ENCODE measurements at places on chromosomes 7 and 10.

DNA sequence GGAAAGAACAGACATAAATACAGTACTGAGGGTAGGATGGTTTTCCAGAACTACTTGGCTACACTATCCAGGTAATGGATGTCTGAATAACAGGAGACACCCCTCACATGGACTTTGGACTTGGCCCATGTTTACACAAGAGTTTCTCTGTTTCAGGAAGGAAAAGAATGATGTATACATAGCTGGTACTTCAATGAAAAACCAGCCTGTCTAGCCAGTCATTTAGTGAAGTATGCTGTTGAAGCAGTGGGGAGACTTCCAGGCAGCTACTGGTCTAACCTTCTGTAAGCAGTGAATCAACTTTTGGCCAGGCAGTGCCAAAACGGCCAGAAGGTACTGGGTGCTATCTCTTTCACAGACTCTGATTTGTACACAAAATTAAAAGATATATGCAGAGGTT lies 135.0 kb downstream of the MBL2 start:
- DNase-seq = no peak

- no peak for DNase-seq
Measured at GRCh38 chr7:1940863-1941262, 270.8 kb downstream of the ELFN1 start.

DNA sequence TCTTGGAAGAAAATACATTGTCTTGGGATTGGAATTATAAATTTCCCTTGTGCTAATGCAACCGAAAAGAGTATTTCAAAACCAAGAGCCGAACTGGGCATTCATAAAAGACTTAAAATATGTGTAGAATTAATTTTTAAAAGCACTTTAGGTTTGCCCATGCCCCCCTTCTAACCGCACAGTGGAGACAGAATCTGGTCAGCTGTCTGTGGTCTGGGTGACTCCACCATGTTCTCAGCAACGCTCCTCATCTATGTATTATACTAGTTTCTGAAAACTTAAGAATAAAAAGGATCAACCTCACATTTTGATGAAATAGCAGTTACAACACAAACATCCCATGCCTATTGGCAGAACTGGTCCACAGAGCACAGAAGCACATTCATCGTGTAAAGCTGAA lies 192.6 kb upstream of the C7orf33 start:
- DNase-seq = no peak

DNA sequence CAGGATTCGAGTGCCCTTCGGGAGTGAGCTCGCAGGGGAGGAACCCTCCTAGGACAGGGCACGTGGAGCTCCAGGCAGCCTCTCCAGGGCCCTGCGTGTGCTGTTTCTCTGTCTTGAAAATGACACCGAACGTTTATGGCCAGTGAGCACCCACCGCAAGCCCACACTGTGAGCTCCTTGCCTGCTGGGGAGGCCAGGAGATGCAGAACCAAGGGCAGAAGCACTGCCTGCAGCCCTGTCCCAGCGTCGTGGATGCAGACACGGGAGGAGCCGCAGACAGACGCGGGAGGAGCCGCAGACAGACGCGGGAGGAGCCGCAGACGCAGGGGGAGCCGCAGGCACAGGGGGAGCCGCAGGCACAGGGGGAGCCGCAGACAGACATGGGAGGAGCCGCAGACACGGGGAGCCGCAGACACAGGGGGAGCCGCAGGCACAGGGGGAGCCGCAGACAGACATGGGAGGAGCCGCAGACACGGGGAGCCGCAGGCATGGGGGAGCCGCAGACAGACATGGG lies 314.4 kb downstream of the PTPRN2 start:
- DNase-seq = no peak

GRCh38 chr10:110378006-110378405 lies 73.3 kb upstream of the SMNDC1 start:
- DNase-seq = no peak

DNA sequence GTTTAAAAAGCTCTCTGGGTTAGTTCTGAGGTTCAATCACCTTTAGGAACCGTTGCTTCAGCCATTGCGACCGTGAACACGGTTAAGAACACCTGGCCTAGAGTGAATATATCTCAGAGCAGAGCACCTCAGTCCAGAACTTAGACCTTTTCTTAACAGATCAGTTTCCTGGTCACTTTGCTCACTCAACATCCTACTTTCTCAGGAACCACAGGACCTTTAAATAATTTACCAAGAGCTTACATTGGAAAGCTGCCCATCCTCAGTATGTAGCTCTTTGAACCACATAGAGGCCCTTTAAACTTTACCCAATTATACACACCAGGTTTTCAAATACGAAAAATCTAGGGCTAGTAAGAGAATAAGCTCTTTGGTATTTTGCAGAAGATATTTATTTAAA lies 153.2 kb downstream of the NRBF2 start:
- no peak for DNase-seq

- no peak for DNase-seq
Measured at GRCh38 chr7:137081321-137082093, 213.1 kb downstream of the CHRM2 start.

GRCh38 chr7:70436790-70437350 lies 695.1 kb upstream of the GALNT17 start:
- no peak for DNase-seq

- DNase-seq = no peak
Measured at GRCh38 chr7:48094861-48095293, 5.8 kb downstream of the UPP1 start.

DNA sequence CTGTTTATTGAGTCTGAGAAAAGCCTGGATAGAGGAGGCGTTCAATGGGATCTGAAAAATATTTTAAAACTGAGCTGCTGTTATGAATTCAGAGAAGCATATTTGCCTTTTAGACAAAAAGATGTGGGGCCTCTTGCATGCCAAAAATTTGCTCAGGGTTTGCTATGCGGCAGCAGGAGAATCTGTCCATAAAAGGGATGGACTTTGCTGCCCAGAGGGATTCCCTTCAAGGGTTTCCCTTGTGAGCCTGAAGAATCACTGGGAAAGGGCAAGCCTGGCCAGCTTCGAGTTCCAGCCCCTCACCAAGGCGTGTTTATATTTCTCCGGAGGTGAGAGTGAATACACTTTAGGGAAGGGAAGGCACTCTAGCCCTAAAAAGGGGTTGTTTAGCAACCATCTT lies 55.5 kb upstream of the CALD1 start:
- no peak for DNase-seq

GRCh38 chr7:5396999-5397663 lies 26.5 kb downstream of the TNRC18 start:
- peak; percentile 22 for DNase-seq

- no peak for DNase-seq
Measured at GRCh38 chr7:22445853-22446252, 54.1 kb downstream of the STEAP1B start.

DNA sequence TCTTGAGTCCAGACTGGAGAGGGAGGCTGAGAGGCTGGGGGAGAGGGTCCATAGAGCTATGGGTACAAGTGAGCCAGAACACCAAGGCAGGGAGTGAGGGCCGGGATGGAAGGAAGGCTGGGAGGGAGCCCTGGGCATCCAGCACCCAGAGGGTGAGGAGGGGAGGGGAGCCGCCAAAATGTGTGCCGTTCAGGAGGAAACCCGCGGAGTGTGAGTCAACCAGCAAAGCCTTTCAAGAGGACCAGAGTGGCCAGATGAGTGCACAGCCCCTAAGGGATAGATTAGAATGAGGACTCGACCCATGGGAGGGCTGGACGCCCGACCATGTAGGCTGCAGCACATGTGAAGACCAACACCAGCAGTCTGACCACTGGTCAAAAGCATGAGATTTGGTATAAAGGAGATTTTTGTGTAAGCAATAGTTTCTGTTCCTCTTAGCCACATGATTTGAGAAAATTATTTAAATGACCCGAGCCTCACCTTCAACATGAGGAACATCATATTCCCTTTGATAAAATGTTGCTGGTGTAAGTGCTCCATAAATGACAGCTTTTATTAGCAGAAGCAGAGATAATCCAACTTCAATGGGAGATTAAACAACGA lies 179.7 kb upstream of the GRB10 start:
- DNase-seq = no peak

GRCh38 chr10:93568105-93568390 lies 1.6 kb downstream of the FFAR4 start:
- DNase-seq = no peak

DNA sequence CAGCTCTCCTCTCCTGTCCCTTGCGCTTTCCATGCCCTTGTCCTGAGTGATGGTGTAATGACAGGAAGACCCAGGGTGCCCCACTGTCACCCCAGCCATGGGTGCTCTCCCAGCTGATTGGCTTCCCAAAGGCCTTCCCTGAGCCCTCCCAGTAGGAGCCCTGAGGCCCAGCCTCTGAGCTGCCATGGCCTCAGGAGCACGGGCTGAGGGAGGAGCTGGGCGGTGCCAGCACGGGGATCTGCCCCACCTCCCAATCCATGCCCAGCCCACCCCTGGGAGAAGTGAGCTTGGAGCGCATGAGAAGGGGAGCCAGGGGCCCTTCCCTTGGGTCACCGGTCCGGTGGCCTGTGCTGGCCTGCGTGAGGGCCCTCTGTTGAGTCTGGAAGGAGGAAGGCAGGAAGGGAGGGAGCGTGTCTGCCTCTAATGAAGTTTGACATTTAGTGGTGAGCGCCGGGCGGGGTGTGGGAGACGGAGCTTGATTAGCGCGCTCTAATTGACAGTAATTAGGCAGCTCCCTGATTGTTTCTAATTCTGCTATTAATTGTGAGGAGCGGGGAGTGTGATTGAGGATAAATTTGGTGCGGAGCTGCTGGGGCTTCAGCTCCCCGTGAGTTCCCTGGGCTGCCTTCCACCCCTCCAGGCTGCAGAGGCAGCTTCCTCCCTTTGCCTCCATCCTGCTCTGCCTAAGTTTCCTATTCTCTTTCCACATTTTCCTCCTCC lies 28.3 kb downstream of the GBX1 start:
- DNase-seq = no peak

DNA sequence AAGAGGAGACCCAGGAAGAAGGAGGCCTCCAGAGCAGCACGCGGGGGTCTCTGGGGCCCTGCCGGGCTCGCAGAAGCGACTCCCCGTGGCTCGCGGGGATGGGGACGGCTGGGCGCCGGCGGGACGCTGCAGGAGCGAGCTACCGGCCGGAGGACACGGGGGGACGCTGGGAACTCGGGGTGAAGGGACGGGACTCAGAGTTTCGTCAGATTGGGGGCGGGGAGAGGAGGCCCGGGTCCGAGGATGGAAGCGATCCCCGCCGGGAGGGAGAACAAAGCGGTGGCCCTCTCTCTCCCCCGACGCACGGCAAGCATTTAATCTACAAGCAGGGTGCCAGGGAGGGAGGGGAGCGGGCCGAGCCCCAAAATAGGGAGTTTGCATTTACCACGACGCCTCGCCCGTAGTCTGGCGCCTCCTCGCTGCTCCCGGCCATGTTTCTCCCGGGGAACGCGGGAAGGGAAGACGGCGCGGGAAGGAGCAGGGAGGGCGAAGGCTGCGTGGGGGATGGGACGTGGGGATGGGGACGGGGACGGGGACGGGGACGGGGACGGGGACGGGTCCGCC lies at the start of gene PRTFDC1:
Gene PRTFDC1 (minus strand): TSS at position 464 of the 564 bp plus-strand sequence. CDS start 31 bp downstream, at position 433.
- no peak for DNase-seq

DNA sequence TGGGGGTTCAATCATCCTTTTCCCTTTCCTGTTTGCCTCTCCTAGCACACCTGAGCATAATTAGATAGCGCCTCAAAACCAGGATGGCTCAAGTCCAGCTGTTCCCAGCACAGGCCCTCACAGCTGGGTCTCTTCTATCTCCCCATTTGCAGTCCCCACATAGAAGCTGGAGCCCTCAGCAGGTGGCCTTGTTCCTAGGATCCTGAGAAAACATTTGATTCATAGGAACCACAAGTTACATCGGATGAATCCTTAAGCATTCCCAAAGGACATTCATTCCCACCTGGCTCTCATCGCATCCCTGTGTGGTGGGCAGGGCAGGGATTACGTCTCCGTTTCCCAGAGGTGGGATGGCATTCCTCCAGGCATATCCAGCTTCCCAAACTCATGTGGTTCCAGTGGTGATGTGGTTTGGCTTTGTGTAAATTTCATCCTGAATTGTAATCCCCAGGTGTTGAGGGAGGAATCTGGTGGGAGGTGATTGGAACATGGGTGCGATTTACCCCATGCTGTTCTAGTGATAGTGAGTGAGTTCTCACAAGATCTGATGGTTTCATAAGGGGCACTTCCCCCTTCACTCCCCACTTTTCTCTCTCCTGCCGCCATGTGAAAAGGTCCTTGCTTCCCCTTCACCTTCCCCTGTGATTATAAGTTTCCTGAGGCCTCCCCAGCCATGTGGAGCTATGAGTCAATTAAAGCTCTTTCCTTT lies 49.8 kb upstream of the LEP start:
- DNase-seq = no peak

DNA sequence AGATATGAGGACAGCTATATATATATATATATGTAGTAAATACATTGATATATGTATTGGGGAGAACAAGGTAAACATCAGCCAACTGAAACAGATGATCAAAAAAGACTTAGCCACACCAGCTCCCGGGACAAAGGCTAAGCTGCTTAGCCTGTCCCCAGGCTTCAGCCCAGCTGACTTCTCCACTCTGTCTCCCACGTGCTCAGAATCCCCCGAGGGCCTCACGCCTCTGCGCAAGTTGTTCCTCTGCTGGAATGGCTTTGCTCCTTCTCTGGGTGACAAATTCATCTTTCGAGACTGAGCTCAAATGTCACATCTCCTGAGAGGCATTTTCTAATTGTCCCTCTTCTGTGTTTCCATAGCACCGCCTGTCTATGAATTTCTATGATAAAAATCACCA lies 8.6 kb upstream of the INSIG1 start:
- DNase-seq = no peak

GRCh38 chr10:17648243-17649035 lies 4.5 kb downstream of the STAM start:
- no peak for DNase-seq

GRCh38 chr7:106583706-106584690 lies 77.0 kb downstream of the CCDC71L start:
- no peak for DNase-seq

DNA sequence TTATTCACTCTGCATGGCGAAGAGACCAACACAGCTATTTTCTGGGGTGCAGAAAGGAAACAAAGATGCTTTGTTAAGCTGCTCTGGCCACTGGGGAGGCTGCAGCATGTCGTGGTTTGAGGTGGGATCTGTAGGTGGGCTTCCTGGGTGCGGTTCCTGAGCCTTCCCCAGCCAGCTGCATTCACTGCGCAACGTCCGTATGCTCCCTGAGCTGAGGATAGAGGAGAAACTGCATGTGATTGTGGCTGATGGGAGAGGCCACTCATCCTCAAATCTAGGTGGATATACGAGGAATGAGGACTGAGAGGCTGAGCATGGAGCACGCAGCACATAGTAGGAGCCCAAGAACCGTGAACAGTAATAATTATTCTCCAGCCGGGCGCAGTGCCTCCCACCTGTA lies 9.9 kb upstream of the DNAAF5 start:
- DNase-seq = no peak

DNA sequence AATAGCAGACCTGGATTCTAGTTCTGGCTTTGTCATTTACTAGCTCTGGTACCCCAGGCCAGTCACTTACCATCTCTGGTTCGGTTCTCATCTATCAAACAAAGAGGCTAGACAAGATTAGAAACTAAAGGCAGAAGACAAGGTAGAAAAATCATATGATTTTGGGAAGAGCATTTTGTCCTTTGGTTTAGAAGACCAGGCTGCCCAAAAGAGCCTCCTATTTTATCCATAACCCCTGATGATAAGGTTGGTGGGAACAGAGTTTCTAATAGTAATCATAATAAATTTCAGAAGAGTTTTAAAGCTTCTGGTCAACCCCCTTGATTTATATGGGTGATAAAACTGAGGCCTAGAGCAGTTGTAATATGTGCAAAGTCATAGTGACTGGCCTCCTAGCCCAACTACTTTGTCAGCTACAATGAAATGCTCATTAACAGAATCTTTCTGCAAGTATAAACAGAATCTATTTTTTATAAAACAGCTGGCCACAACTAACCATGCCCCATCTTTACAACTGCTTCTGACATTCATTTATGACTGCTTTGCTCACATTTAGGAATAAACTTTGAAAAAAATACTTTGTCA lies 23.4 kb downstream of the COX15 start:
- no peak for DNase-seq

All from NCI-H2029 treated with DMSO at 0.1 percent for 48 hours (cell line).